ENCODE measurements at places on chromosomes 12 and 14.

- no peak for DNase-seq
Measured at GRCh38 chr12:111293266-111294009, 75.5 kb downstream of the PHETA1 start.

DNA sequence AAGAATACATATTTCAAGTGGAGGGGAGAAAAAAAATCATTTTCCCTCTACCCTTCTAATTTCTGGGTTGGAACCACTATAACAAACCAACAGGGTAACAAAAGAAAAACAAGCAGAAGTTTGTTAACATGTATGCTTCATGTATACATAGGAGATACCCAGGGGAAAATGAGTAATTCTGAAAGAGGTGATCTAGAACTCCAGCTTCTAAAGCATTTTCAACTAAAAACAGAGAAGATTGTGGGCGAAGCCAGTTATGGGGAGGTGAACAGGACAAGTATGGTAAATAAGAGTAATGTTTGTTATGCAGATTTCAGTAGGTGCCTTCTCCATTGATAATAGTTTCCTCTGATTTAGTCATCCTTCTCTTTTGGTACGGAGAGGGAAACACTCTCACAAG lies 16.7 kb downstream of the FNTB start:
- no peak for DNase-seq

DNA sequence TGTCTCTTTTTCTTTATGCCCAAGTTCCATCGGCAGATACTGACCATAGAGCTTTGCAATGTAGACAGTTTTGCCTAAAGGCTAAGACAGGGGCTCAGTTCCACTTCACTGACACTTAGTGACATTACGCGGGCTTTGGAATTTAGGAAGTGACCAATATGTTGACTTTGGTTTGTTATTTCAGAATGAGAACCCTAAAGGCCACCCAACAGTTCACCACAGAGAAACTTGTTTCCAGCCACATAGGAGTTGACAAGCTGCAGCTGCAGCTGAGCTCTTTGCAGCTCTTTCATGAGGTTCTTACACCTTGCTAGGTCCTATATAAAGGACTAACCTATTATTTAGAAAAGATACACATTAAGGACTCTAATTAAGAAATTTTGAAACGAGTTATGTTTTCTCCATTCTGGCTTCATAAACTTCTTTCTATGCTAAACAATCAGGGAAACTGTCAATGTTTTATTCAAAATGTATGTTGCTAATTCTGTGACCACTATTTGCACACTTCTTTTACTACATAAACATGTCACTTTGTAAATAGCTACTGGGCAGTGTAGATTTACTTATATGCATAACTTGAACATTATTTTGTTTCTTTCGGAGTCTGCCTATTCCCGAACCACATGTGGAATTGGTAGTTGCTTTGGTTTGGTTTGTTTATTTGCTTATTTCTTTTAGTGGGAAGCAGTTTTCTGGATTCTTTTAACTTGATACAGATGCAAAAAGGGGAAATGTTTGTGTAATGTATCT lies 18.5 kb upstream of the KLRD1 start:
- DNase-seq = no peak

DNA sequence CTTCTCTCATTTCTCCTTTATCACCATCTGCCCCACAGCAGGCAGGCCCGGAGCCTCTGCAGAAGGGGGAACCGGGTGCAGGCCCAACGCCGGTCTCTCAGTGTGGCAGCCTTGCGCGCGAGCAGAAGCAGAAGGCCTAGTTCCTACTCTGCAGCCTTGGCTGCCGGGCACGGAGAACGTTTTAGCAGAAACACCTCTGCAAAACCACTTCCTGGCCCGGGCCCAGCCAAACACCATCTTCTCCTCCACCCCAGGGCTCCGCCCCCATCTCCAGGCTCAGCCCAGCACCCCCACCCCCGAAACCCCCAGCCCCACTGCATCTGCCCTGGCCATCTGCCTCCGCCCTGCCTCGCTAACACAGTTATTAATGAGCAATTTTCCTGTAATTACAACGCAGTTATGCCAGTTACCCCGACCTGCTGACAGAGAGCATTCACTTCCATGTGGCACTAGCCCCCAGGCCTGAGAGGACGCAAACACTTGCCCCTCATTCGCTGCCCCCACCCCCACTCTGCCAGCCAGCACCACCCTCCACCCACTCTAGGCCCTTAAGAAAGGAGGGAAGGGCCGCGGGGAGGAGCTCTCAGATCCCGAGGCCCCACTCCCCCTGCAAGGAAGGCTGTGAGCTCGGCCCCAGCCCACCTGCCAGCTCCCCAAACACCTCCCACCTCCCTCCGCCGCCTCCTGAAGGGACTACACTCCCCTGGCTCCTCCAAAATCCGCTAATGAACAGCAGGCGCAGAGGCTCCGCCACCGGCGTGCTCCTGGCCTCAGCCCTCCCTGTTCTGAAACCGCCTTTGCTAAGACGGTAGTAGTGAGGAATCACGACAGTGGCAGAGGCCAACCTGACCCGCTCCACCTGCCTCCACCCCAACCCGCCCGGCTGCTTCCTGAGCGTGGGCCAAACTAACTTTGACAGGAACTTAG lies 44.7 kb upstream of the FBRSL1 start:
- no peak for DNase-seq

DNA sequence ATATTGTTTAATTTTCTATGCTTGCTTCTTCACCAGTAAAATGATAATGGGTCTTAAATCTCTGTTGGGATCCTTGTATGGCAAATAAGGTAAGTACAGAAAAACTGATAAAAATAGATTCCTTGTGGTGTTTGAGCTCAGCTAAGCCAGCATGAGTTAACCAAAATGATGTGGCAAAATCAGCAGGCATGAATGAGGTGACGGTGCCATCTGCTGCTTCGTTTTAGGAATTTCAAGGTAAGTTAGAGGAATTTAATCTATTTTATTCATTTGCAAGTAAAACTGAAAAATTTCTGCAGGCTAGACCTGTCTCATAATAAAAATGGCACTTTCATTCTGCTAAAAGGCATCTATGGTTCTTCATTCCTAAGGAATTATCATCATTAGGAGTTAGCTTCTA lies 10.0 kb upstream of the CLEC7A start:
- DNase-seq = peak; percentile 61

DNA sequence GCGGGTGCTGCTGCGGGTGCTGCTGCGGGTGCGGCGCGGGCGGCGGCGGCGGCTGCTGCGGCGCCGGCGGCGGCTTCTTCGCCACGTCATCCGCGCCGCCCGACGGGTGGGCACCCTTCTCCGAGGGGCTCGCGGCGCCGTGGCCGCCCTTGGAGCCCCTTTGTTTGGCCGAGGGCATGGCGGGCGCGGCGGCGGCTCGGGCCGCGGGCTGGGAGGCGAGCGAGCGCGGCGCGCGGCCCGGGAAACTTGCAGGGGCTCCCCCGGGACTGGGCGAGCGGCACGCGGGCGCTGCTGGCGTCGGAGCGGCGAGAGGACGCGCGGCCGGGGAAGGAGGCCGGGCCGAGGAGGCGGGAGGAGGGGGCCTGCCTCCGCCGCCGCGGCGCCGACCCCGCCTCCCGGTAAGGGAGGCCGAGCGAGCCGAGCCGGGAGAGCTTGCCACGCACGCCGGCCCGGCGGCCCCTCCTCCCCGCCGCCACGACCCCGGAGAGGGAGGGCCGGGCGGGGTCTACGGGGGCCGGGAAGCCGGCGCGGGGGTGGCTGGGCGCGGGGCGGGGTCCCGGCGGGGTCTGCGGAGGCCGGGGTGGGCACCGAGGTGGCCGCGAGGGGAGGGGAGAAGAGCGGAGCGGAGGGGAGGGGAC lies at the start of gene CKAP4:
Gene CKAP4, minus strand, starts transcription at position 347 of the 638 bp plus-strand sequence. Its CDS starts 169 bp downstream, at position 178.
- peak; percentile 88 for DNase-seq

DNA sequence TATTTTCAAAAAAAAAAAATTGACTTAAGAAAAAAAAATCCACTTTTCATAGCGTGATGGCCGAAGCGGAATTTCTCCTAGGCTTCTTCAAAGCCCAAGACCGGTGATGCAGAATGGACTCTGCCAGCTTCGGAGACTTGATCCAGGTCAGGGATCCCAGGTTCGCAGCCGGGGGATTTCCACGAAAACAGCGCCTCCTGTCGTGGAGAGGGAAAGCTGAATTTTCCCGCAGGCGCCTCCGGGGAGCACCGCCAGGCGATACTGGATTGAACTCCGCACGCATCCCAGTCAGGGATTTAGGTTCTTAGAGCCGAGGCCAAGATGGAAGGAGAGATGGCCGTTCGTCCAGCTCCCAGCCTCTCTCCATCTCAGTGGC lies 2.1 kb downstream of the TTC6 start:
- no peak for DNase-seq

DNA sequence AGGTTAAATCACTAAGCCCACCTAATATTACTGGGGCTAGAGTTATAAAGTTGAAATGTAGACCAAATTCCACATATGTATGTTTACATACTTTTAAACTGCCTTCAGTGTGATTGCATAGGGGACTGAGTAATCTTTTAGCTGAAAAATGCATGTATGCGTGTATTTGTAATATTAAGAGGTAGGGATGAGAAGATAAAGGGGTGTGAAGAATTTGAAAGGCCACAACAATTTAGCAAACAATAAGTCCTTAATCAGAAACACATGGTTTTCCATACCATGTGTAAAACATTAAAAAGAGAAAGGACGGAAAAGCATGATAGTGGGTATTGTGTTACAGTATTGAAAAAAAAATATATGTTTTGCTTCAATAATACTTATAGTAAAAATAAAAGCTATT lies 919.9 kb upstream of the FLRT2 start:
- peak; percentile 31 for DNase-seq

GRCh38 chr12:100797786-100798185 lies 3.2 kb downstream of the ANO4 start:
- DNase-seq = no peak

- peak; percentile 1 for DNase-seq
Measured at GRCh38 chr14:36848213-36848612, 186.6 kb downstream of the PAX9 start.

DNA sequence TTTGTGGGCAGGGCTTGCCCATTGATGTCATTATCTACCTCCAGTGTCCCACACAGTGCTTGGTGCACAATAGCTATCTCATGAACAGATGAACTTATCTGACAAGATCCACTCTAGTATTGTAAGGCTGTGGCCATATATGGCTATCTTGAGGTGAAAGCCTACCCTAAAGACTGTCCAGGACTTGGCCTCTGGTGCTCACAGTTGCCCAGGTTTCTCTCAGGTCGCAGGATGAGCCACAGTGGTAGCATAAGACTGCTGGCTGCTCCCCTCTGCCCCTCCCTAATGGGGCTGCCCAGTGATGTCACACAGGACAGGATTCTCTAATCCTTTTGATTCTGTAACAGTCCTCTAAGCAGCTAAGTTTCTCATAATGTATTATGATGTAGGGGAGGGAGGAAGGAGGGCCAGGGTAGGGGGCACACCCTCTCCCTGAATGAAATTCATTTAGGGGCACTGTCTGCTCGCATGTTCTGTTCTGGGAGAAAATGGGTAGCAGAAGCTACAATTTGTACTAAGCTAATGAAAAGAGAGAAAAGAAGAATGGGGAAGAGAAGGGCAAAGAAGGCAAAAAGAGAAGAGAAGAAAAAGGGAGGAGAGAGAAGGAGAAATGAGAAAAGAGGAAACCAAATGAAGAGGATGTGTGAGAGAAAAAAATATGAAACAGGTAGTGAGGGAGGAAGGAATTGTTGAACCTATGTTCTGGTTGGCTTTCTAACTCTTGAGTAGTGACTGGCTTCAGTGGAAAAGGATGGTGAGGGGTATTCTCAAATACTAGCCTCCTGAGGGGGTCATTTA lies 3.4 kb upstream of the PPM1A start:
- DNase-seq = no peak

DNA sequence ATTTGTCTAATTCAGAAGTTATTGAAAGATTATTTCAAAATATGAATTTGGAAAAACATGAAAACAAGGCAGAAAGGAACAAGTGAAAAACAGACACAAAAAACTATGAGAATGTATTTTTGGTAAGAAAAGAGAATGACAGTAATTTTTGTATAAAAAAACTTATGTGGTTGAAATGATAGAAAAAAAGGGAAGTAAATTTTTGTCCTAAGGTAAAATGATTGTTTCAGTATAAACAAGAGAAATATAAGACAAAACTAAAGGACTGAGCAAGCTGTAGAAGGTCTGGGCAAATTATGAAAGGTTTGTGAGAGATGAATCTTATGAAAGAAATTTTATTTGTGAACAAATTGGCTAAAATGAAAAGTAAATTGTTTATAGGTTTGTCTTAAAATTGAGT lies 44.6 kb downstream of the CEP83 start:
- DNase-seq = no peak

- peak; percentile 69 for DNase-seq
Measured at GRCh38 chr12:6869049-6870021, 2.0 kb downstream of the TPI1 start.

- DNase-seq = no peak
Measured at GRCh38 chr12:77064896-77065360, 441 bp downstream of the E2F7 start.

DNA sequence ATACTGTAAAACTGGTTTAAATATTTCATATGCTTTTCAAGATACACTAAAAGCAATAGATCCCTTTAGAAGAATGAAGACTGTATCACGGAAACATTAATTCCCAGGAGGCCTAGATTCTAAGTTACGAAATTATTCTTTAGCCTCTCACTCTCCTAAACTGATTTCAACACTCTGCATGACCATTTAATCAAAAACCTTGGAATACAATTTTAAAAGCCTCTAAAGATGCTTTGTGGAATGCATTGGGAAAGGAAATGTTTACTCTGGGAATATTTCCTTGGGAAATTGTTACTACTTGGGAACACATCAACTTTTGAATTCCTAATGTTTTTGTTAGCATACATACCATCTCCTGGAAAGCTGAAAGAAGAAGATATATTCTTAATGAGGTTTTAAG lies 255.7 kb upstream of the FAR2 start:
- peak; percentile 71 for DNase-seq

- DNase-seq = no peak
Measured at GRCh38 chr12:6020930-6021329, 75.9 kb upstream of the ANO2 start.
